ENCODE measurements at places on chromosomes 1 and 21. TPM values are rescaled to one million over a fixed set of nuclear protein-coding genes. Genes with fewer than 3 reads are reported as not detected.

The NTMT2 gene
- polyA plus RNA-seq, result 0.59 TPM

The MAP3K21 gene
- polyA plus RNA-seq, result 0.20 TPM

The CLCA4 gene
- not detected for polyA plus RNA-seq

The ACOT11 gene
- 5.1 TPM for polyA plus RNA-seq

The TAL1 gene
- 3.3 TPM for polyA plus RNA-seq

The MAP1LC3C gene
- 13.8 TPM for polyA plus RNA-seq

The AUNIP gene
- polyA plus RNA-seq, result 0.71 TPM

The B3GALT5 gene
- polyA plus RNA-seq, result 0.22 TPM

The TMEM51 gene
- 9.9 TPM for polyA plus RNA-seq

The PIK3CD gene
- 1.9 TPM for polyA plus RNA-seq

The FCRL3 gene
- not detected for polyA plus RNA-seq
